ENCODE measurements at places on chromosomes 12 and 14.

- DNase-seq: no peak
Observed at GRCh38 chr12:113220593-113221180, 577 bp upstream of the TPCN1 start.

- DNase-seq: no peak
Observed at GRCh38 chr12:129207084-129207483, 353.8 kb downstream of the GLT1D1 start.

DNA sequence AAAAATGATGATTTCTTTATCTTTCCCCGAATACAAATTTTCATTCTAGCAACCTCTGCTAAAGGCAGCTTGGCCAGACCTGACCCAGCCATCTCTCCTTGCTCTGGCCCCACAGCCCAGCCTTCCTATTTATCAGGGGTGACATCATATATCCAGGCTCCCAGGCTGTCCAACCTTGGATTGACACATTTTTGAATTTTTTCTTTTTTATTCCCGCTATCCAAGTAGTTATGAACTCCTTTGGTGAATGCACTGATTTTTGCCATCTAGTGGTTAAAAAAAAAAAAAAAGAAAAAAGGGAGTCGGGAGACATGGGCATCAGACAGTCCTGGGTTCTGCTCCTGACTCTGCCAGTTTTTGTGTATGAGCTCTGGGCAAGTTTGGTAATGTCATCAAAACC lies 120.5 kb downstream of the PTPN11 start:
- DNase-seq: no peak

- no peak for DNase-seq
Observed at GRCh38 chr14:68932231-68932630, 46.9 kb downstream of the ACTN1 start.

- no peak for DNase-seq
Observed at GRCh38 chr12:122932207-122932606, 34.1 kb downstream of the ABCB9 start.

DNA sequence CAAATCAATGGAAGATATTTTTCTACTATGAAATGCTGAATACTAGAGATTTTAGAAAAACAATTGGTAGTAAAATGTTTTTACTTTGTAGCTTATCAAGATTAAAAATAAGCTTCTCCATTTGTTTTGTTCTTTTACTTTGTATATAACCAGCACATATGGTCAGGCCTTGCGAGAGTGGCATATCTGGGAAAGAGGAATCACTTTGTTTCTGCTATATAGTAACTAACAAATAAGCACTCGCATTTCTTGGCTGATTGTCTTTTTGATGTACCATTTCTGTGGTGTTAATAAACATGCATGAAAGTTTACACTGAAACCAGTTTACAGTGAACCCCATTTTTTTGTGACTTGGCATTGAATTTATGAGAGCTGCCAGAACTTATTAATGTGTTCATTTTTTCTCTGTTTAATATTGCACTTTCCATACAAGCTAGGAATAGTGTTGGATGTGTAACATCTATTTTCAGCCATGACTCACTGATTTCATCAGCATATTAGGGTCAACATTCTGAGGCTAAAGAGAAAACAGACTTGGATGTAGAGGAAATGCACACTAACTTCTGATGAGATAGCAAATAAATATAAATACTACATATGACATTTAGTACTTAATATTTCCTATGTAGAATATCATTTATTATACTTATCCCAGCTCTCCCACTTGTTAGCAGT lies 635.5 kb downstream of the KCNH5 start:
- no peak for DNase-seq

DNA sequence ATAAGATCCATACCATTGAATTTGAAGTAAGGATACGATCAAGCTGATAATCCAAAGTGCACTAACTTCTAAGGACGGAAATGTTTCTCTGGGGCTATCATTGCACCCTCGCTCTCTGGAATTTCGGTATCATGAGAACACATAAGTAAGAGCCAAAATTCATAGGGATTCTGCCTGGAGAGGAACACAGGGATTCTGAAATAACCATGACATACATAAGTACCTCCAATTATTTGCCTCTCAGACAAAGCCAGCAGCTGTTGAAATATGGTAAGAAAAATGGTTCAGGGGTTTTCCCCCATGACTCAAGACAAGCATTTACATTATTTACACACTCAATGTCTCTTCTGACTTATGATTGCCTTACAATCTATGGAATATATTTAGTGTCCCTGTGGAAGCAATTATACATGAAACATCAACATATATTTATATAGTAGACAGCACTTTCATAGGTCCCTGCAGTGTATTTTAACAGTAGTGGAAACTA lies 1123.6 kb upstream of the SEL1L start:
- no peak for DNase-seq

DNA sequence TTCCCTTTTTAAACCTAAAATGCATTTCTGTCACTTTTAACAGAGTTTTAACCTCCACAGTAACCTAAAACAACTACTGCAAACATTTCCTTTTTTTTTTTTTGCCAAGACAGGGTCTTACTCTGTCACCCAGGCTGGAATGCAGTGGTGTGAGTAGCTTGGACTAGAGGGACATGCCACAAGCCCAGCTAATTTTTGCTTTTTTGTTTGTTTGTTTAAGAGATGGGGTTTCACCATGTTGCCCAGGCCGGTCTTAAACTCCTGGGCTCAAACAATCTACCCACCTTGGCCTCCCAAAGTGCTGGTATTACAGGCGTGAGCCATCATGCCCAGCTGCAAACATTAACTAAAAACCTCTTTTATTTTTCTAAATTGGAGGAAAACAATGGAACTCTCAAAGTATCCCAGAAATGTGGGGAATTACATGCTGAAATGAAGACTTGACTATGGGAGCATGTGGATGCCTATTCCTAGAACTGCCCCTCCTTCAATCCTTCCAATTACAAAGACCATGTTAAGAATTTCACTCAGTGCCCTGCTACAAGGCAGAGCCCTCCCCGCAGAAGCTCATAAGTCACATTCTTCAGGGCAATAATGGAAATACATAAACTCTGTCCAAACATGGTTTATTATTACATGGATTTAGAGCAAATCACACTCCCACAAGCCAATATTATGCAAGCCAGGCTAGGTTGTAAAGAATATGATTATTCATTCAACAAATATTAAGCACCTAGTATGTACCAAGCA lies 66.9 kb downstream of the C12orf56 start:
- no peak for DNase-seq

DNA sequence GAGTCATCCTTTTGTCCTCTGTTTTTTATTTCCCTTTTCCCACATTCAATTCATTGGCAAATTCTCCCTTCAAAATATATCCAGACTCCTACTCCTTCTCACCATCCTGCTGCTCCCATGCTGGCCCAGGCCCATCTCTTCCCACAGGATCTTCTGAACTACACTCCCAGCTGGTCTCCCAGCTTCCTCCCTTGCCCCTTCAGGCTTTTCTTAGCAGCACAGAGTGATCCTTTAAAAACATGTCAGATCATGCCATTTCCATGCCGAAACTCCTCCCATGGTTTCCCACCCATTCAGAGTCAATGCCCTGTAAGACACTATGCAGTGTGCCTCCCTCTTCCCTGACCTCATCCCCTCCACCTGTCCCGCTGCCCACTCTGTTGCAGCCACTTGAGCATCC lies 2.4 kb upstream of the KRT84 start:
- no peak for DNase-seq

GRCh38 chr14:80523518-80524117 lies 312.3 kb upstream of the DIO2 start:
- peak; percentile 16 for DNase-seq

Measured in dermis blood vessel endothelial cell (primary cell).